Activated T-helper 1 cell treated with anti-CD3 and anti-CD28 coated beads, Interleukin-2, amount 50 U/mL, for 16 hours (primary cell): ENCODE measurements at places on chromosomes 7 and 10.

DNA sequence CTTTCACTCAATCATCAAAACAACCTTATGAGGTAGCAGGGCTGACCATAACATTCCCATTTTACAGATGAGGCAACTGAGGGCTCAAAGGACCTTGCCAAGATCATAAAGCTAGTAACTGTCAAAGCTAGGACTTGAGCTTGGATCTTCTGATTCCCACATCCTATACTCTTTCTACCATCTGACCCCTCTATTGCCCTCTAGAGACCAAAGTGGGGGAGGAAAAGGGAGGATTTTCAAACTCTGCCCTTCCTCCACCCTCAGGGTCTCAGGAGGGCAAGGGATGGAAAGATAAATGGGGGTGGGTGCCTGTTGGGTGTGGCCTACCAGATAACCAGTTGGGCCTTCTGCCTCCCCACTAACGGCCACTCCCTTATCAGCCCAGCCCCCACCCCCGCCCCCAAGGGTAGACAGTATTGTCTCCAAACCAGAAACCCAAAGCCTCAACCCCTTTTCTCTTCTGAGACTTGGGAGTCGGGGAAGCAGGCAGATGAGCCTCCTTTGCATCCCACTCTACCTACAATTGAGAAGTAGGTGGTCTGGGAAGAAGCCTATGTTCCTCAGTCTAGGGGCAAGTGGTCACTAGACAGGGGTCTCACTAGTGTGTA lies 7.9 kb downstream of the LDB1 start:
- no peak for DNase-seq

DNA sequence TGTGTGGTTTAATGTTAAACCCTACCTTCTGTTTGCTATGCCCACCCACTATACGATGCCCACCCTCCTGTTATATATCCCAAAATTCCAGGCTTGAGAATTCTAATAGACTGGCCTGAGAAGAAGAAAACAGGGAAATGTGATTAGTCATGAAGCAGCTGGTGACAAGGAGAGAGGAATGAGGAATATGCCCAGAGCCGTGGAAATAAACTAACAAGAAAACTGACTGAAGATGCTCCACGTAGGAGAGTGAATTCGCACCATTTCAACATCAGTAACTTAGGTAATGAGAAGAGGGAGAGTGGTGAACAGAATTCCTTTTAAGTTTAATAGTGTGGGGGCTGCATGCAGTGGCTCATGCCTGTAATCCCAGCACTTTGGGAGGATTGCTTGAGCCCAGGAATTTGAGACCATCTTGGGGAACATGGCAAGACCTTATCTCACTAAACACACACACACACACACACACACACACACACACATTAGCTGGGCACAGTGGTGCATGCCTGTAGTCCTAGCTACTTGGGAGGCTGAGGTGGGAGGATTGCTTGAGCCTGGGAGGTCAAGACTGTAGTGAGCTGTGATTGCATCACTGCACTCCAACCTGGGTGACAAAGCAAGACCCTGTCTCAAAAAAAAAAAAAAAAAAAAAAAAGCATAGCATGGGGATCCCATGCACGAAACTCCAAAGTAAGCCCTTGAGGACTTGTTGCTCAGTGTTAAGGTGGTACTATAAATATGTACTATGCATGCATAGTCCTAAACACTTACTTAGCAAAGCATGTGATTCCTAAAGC lies 16.1 kb upstream of the SYPL1 start:
- DNase-seq, result no peak

DNA sequence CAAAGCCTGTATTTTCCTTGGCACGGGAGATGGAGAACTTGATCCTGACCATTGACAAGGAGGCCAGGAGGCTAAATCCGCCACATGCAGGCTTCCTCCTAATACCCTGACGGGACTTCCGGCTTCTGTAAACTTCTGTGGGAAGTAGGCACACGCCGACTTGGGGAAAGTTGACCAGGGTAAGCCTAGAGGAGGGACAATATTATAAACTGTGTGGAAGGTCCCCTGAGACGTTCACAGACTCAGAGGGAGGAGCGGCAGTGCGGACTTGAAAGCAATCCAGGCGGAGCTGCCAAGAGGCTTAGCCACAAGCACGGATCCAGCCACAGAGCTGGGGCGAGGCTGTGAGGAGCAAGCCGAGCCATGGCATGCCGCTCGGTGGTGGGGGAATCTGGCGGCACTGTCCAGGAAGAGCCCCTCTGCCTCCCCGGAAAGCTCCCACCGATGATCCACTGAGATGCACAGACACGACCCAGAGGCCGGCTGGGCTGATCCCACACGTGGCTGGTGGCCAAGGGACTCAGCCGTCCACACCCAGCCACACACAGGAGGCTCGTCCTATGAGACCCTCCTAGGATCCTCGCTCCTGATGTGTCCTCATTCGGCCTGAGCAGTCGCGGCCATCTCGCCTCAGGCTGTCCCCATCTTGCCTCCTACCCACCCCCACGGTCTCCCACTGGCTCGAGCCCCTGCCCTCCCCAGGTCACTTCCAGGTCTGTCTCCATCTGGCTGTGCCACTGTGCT lies 40.0 kb upstream of the INSIG1 start:
- DNase-seq, result no peak

DNA sequence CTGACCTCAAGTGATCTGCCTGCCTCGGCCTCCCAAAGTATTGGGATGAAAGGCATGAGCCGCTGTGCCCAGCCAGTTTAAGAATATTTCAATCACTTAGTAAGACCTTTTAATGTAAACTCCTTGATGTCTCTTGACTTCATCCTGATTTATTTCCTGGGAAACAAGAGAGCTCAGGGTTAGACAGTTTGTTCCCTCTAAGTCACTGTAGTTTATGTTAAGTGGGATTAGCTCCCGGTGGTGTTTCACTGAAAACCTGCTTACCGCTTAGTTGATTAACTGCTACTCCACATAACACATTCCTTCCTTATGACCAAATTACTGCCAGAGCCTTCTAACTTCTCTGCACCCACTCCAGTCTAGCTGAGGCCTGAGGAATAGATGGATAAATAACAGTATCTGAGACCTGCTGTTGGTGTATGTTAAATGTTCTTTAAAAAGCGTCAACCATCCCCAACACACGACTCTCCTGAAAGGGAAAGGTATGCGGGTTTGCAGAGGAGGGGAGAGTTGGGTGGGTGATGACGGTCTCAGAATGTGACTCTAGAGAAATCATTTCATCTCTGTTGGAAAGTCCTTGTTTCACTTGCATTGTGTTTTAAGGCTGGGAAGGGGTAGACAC lies 48.7 kb downstream of the CREB3L2 start:
- no peak for DNase-seq

- no peak for DNase-seq
Measured at GRCh38 chr10:124802313-124802675, 675 bp downstream of the ABRAXAS2 start.

DNA sequence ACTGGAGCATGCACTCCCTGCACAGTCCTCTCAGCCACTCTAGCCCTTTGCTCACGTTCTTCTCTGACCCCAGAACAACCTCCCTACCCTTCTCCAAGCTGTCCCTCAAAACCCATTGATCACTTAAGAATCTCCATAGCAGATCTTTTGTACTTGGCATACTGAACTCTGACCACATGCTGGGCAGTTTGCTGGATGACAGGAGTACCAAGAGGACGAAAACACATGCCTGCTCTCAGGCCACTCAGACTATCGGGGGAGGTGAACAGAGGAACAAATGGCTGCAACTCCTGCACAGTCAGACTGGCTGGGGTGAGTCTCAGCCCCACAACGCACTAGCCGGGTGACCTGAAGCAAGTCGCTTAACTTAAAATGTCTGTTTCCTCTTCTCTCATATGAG lies 52.7 kb downstream of the KCNMA1 start:
- no peak for DNase-seq

GRCh38 chr10:51031950-51032349 lies 42.3 kb upstream of the PRKG1 start:
- DNase-seq, result no peak

GRCh38 chr7:44281811-44282600 lies 43.4 kb downstream of the CAMK2B start:
- no peak for DNase-seq

- DNase-seq, result no peak
Measured at GRCh38 chr7:28684650-28685241, 272.4 kb downstream of the CREB5 start.

DNA sequence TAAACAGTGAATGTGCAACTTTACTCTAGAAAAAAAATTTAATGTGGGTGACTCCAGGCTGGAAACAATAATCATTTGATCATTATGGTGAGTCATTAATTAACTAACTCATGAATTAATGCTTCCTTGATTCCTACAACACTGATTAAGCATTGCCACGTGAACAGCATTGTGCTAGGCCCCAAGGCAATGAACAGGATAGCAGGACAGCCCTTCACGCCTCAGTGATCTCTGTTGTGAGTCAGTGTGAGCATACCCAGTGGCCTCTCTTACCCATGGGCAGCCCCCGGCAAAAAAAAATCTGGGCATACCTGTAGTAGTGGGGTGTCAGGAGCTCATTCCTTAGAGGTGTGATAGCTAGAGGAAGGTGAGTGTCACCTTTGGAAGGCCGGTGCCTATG lies 76.0 kb downstream of the DENND2A start:
- DNase-seq, result no peak

GRCh38 chr10:101617102-101617823 lies 29.1 kb downstream of the DPCD start:
- no peak for DNase-seq

DNA sequence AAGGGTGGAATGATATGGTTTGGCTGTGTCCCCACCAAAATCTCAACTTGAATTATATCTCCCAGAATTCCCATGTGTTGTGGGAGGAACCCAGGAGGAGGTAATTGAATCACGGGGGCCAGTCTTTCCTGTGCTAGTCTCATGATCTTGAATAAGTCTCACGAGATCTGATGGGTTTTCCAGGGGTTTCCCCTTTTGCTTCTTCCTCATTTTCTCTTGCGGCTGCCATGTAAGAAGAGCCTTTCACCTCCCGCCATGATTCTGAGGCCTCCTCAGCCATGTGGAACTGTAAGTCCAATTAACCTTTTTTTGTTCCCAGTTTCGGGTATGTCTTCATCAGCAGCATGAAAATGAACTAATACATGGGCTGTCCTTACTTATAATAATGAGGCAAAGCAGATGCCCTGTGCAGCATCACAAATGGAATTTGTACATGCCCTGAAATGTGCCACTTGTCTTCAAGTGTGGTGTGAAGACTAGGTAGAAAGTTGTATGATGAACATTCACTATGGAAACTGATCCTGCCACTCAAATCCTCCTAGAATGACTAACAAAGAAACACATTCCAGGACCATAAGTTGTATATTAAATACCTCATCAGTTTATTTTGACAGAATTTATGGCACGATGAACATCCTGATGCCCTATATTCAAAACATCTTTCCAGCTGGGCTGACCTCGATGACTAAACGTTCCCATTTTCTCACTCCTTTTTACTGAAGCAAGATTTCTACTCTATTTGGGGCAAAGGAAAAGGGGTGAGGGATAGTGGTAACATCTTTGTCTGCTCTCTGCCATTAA lies 122.8 kb upstream of the CTTNBP2 start:
- DNase-seq, result no peak

DNA sequence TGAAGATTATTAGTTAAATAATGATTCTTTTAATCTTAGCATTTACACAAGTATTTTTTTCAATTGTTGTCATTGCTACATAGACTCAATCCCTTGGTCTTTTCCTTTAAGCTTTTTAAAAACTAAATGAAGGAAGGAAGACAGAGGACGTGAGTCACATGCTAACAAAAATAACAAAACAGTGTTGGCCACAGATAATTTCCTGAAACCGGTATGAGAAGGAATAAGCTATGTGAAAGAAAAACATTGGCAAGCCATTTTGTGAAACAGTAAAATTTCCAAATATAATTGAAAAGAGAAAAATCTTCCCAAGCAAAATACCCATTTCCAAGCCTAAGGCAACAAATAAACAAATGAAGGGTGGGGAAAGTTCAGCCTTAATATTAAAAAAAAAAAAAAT lies 223.0 kb downstream of the AHR start:
- DNase-seq, result no peak

GRCh38 chr7:81736091-81736490 lies 33.8 kb downstream of the HGF start:
- DNase-seq, result no peak

- no peak for DNase-seq
Measured at GRCh38 chr7:47035522-47035921, 546.4 kb downstream of the TNS3 start.

DNA sequence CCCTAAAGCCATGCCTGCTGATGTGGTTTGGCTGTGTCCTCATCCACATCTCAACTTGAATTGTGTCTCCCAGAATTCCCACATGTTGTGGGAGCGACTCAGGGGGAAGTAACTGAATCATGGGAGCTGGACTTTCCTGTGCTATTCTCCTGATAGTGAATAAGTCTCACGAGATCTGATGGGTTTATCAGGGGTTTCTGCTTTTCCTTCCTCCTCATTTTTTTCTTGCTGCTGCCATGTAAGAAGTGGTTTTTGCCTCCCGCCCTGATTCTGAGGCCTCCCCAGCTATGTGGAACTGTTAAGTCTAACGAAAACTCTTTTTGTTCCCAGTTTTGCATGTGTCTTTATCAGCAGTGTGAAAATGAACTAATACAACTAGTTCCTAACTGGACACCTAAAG lies 11.8 kb downstream of the MACROH2A2 start:
- DNase-seq, result no peak

DNA sequence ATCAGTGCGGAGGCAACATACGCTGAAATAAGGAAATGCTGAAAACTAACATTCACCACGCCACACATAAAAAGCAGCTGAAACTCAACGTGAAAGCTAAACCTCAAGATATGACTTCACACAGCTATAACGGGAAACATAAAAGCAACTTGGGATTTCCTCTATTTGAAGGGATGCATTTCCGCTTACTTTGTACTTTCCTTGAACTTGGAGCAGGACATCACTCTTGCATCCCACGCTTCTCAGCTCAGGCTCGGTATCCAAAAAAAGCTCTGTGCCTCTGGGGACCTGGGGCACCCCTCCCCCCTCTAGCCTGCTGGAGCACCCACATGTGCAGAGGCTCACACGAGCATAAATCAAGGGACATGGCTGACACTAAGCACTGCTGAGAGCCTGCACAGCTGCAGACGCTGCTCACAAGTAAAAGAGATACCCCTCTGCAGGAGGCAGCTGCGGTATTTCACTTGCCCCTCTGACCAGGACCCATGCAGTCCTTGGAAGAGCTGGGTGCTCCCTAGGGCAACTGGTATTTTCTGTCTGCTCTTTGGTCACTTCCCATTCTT lies 34.2 kb downstream of the PARD3 start:
- DNase-seq, result no peak

DNA sequence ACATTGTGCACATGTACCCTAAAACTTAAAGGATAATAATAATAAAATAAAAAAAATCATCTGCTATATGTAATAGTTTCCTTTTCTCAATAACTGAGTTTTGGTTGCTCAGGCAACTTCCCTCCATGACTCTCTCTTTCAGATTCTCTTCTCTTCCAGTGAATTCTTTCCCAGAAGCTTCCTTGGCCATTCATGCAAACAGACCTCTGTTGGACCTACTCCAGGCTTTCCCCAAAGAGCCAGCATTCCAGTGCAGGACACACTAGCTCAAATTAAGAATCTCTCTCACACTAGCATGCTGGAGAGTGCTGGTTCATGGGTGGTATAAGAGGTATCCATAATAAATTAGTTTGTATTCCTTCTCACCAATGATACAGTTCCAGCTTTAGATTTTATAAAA lies 31.0 kb upstream of the ZEB1 start:
- DNase-seq, result no peak

GRCh38 chr7:86643561-86644281 lies at the start of gene GRM3:
TSS of gene GRM3 (plus strand) at chr7:86643909. CDS start at chr7:86765146, 121,237 bp downstream.
- no peak for DNase-seq
